Left colon (tissue), 2 donors: ENCODE measurements at places on chromosomes 12 and 14.
A peak's percentile ranks its signal among the peaks of the same experiment; 100 is the strongest.

DNA sequence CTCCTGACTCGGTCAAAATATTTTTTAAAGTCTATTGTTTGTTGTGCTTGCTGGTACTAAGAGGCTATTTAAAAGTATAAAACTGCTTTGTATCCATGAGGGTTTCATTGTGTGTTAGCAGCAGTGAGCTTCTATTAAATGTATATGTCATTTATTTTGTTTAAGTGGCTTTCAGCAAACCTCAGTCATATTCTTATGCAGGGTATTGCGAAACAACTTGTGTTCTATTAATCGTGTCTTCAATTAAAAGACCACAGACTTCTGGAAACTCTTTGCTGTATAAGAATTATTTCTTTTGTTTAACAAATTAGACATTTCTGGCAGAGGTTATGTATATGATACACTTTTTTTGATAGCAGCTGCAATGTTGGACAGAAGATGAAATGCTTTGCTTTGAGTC lies 6.5 kb downstream of the IAPP start:
- no peak for DNase-seq

DNA sequence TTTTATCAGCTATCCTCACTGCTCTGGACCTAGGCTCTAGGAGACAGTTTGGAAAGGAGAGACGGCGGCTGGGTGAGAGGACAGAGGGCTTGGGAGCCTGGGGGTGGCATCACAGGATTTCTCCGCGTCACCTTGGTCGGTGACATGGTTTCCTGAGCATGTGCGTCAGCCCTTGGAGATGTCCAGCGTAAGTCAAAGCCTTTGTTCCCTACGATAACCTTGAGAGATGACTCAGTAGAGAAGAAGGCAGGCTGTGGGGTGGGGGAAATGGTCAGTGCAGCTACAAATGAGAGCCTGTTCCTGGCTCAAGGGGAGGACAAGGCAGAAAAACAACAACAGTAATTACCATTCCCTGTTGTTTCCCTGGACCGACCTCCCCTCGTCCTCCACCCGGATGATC lies 90.2 kb upstream of the TBX3 start:
- no peak for DNase-seq

DNA sequence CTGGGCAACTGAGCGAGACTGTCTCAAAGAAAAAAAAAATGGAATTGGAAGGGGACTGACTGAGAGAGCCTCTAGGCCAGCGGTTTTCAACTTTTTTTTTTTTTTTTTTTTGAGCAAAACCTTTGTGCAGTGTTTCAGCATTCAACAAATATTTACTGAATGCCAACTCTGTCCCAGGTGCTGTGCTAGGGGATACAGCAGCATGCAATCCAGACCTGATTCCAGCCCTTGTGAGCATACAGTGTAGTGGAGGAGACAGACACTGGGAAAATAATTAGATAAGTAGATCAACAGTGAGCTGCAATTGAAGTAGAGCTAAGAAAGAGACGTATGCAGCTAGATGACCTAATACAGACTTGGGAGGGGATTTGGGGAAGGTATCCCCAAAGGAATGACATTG lies 23.8 kb upstream of the LTBP2 start:
- DNase-seq: no peak

DNA sequence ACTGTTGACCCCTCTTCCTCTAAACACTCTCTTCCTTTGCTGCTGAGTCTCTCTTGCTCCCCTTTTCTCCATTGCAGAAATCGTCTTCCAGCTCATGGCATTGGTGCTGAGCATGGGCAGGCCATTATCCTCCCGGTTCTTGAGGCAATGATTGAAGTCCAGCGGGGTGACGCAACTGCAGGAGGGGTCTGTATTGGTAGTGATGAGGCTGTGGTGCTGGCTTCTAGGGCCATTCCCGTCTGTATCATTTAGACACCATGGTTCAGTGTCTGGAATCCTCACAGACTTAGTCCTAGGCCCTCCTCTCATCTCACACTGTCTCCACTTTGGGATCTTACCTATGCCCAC lies 720 bp upstream of the SLC22A17 start:
- no peak for DNase-seq

DNA sequence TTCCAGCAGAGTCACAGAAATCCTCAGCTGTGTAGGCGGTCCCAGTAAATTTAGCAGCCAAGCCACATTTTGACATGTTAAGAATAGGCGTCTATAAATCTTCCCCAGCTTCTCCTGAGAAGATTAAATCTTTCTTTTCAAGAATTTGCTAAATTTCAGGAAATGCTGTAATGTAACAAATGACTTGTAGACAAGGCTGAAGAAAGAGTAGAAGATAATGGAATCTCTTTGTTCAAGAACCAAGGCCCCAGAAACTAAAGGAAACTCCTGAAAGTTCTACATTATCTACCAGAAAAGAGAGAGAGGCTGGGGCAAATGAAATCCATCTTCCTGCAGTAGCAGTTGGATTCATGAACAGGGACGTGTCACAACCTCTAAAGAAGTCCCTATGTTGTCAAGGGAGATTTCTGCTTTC lies 760.3 kb downstream of the NOVA1 start:
- no peak for DNase-seq

GRCh38 chr12:98788396-98788795 lies 143.3 kb downstream of the APAF1 start:
- DNase-seq: no peak

DNA sequence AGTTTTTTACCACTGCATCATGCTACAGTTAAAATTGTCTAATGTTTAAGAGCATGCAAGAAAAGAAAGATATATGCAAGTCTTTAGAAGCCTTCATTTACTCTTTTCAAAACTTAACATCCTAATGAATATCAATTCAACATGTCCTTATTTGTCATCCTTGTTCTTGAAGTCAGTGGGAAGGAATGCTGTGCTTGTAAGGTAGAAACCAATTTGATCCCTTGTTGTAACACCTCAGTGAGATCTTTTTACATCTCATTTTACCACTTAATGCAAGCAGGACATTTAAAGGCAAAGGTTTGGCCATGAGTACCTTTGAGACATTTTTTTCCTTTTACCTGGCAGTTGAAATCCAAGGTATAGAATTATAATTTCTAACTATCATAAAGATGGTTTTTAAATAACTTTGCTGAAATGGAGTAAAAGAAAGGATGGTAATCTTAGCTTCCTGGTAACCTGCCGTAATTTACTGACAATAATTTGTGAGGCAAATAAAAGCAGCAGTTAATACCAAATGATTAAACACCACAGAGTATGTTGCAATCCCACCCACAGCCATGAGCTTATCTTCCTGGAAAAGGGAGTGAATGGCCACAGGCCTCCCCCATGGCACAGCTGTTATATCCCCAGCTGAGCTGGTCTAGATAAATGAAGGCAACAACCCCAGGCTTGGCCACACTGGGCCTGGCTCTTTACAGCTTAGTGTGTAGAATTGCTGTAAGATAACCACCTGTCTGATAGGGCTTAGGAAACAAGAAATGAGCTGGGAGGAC lies 33.2 kb upstream of the STRN3 start:
- no peak for DNase-seq

DNA sequence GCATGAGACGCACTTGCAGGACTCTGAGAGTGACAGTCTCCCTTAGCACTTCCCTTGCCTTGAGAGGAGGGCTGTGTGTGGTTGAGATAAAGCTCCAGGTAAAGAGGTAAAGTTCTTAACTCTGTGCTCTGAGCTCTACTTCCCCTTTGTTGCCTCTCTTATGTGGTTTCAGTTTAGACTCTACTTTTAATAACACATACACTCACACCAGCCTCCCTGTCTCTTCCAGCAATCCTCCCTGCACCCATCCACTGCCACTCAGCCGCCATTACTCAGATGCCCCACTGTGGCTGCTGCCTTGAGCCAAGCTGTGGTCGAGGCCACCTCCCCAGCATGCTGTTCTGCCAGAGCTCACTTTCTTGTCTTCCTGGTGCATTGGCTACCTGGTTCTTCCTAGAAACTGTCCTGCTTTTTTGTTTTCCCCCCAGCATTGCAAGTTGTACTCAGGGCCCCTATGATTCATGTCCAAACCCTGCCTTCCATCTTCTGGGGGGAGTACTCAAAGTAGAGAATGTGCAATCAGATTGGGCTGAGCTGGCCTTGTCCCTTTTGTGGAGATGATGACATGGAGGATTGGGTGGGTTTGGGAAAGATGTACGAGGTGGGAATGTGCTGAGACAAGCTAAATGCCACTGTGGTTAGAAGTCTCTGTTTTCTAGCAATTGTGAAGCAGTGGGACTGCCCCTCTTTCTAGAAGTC lies 115.5 kb upstream of the PARP11 start:
- no peak for DNase-seq

DNA sequence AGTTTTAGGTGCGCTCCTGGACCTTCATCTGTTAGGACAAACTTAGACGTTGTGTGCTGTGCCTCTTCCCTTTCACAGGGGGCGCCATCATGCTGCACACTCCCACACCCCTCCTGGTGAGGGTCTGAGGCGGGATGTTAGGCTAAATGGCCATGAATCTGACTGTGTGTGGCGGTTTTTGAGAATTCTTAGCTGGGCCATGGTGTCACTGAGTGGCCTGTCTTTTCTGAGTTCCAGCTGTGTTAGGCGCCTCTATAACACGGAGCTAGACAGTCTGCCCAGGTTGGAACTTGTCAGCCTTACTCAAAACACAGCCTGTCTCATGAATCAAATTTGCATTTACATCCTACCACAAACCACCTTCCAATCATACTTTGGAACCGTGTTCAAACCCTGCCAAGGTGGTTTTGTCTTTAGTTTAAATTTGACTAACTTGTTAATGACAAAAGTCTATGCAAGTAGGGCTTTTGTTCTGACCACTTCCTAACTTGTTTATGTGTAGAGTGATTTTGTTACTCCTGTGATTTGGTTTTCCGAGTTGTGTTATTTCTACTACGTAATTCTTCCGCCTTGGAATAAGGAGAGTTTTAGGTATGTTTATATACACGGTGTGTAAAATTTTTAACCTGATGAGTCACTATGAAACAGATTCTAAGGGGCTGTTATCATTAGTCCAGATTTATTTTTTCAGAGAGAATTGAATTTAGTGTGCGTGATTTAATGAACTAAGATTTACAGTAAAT lies 19.6 kb downstream of the ACVR1B start:
- DNase-seq: peak; percentile 23

- peak; percentile 77 for DNase-seq
Measured at GRCh38 chr14:54902143-54902520, 494 bp downstream of the GCH1 start.

GRCh38 chr12:62670986-62671720 lies 204.5 kb downstream of the MON2 start:
- DNase-seq: no peak
